HT-29 (cell line): ENCODE measurements at places on chromosomes 16 and 17.

- DNase-seq: peak; percentile 80
Measured at GRCh38 chr17:350706-351448, 1.7 kb downstream of the RPH3AL start.

DNA sequence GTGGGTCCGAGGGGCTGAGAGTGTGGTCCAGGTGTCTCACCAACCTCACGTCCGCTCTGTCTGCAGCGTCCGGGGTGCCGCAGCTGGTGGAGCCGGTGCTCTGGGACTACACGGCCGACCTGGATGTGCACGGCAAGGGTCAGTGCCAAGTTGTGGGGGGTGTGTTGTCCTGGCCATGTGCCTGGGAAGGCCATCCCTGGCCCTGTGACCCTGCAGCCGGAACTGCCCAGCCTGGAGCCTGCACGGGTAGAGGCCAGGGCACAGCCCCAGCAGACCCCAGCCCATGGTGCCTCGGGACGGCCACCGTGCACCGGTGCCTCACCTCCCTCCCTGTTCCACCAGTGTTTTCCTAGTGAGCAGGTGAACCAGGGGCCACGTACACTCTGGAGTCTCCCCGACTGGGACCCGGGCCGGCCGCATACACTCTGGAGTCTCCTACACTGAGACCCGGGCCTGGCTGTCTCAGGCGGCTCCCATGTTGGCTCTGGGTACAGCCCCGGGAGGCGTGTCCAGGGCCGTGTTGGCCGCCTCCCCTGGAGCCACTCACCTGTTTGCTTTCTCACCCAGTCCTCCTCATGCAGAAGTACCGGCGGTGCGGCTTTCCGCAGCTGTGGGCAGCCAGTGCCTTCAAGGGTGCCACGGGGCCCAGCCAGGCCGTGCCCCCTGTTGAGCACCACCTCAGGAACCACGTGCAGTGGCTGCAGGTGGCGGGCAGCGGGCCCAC, 13.8 kb downstream of the CYBC1 start:
- DNase-seq: no peak

- no peak for DNase-seq
Measured at GRCh38 chr17:17498606-17499301, 2.6 kb upstream of the RASD1 start.

GRCh38 chr17:61299517-61300513, 99.8 kb upstream of the TBX2 start:
- no peak for DNase-seq

DNA sequence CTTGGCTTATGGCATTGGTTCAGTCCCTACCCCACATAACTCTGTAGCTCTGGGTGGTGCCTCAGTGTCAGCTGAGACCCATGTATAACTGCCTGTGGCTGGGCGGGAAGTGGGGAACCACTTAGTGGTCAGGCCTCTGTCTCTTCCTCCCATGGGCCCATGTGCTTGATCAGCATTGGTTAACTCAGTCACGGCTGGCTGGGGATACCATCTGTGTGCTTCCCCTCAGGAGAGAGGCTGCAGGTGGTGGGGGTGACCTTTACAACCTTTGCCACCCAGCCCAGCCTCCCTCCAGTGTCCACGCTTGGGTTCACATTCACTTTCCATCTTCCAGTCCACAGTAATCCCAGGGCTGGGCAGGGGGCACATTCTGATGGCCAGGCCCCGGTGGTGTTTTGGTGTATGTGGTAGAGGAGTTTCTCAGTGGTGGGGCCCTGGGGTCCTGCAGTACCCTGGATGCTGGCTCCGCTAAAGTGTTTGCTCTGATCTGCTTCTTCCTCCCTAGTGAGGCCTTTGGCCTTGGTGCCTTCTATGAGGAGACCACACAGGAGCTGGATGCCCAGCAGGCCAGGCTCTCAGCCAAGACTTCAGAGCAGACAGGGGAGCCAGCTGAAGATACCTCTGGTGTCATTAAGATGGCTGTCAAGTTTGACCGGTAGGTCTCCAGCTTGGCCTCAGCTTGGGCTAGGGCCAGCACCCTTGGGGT, 10.2 kb upstream of the NFATC3 start:
- DNase-seq: no peak

DNA sequence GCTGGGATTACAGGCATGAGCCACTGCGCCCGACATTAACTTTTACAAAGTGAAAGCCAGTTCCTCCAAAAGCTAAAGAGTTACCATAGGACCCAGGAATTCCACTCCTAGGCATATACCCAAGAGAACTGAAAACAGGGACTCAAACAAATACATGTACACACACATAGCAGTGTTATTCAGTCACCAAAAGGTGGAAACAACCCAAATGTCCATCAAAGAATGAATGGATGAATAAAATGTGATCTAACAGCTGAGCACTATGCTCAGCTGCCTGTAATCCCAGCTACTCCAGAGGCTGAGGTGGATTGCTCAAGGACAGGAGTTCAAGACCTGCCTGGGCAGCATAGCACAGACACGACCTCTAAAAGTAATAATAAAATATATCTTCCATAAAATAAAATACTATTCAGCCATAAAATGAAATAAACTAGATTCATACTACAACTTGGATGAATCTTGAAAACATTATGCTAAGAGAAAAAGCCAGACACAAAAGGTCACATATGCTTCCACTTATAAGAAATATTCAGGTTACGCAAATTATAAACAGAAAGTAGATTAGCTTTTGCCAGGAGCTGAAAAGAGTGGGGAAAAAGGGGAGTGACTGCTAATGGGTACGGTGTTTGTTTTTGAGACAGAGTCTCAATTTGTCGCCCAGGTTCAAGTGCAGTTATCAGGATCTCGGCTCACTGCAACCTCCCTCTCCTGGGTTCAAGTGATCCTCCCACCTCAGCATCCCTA, 9.3 kb upstream of the USP7 start:
- DNase-seq: no peak

GRCh38 chr17:55152236-55152635, 112.5 kb upstream of the HLF start:
- DNase-seq: no peak

- DNase-seq: no peak
Measured at GRCh38 chr17:7403727-7403976, 245 bp downstream of the TMEM256 start.

GRCh38 chr16:11155284-11155806, 100.7 kb downstream of the SOCS1 start:
- no peak for DNase-seq

GRCh38 chr16:66116163-66117002, 250.1 kb upstream of the CDH5 start:
- no peak for DNase-seq

GRCh38 chr17:8991514-8992285, 26.2 kb upstream of the PIK3R5 start:
- DNase-seq: peak; percentile 19

DNA sequence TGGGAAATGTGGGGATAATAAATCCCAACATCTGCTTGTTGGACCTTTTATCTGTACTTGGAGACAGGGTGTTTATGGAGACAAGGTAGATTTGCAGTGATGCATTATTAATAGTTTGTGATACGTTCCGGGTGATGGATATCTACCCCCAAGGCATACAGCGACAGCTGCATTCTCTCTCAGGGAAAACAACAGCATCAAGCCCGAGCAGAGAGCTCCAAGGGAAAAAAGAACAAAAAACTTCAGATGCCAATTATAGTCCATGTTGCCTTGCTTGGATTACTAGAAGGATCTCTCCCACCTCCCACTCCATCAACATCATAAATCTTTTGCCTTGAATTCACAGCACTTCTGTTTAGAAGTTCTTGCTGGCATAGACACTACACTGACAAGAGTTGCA, 187.5 kb upstream of the CDH11 start:
- DNase-seq: no peak

GRCh38 chr17:49987681-49988441, 7.2 kb downstream of the DLX3 start:
- peak; percentile 38 for DNase-seq

- no peak for DNase-seq
Measured at GRCh38 chr16:68425498-68426346, 22.6 kb downstream of the SMPD3 start.

GRCh38 chr17:286571-286970, 66.0 kb downstream of the RPH3AL start:
- no peak for DNase-seq

DNA sequence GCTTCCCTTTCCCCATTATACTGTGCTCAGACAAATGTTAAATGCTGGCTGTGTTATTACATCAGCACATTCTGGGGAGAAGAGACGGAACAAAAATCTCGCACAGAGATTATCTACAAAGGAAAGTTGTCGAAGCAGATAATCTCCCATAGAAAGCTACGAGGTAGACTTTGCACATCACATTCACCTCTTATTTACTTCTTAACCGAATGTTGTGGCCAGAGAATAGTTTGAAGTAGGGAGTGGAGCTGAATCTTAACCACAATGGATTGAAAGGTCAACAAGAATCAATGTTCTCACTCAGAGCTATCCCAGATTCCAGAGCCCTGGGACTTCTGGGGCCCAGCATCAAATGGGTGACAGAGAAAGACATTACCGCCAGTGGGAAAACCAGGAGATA, 28.4 kb upstream of the LONP2 start:
- no peak for DNase-seq

GRCh38 chr16:49596068-49596467, 222.5 kb downstream of the C16orf78 start:
- no peak for DNase-seq

DNA sequence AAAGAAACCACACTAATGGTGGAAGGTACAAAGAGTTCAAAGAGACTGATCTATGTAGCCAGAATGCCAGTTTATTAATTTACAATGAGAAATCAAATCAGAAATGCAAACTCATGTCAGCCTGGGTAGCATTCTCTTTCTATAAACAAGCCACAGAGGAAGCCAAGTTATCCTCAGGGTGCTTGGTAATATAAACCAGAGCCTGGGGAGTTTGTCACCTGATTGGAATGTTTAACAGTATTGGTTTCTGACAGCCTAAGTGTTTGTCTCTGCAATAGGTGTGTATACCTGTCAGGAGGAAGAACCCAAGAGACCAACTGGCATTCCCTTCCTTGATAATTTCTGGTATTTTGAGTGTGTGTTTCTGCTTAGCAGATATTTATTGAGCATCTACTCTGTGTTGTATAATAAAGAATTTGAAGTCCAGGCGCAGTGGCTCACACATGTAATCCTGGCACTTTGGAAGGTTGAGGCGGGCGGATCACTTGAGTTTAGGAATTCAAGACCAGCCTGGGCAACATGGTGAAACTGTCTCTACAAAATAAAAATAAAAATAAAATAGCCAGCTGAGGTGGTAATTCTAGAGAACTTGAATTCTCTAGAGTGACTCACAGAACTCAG, 3.1 kb upstream of the C17orf58 start:
- peak; percentile 38 for DNase-seq

DNA sequence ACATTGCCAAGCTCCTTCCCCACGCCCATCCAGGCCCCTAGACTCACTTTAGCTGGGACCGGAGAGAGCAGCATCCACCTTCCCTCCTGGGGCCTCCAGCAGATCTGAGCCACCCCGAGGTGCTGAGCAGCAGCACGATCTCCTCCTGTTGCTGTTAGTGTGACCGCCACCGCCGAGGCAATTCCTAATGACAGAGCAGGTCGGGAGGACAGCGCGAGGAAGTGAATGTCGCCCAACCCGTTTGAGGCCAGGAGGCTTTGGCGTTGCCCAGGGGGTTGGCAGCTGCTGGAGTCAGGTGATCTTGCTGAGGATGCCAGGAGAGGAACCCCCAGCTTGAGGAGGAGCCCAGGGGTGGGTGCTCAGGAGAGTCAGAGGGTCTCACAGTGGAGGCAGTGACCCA, at the start of gene RNF222:
TSS of gene RNF222 (minus strand) at position 192 of the 400 bp plus-strand sequence. CDS start 4,366 bp downstream, outside the sequence.
- DNase-seq: peak; percentile 31

GRCh38 chr17:72126575-72127486, 6.0 kb downstream of the SOX9 start:
- DNase-seq: peak; percentile 67

DNA sequence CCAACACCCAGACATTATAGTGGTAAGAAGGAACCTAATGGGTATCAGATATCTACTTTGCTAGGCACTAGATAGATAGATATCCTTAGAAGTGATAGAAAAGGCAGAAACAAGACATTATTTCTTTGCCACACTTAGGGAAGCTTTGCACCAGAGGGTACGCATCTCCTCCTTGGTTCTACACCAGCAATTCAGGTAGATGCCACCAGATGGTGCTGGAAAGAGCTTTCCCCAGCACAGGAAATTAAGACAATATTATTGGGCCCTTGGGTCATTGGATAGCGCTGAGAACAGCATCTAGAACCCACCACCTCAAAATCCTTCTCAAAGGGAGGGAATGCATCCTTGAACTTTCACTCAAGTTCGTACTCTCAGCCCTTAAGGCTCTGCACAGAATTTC, 173.8 kb upstream of the CCL2 start:
- DNase-seq: peak; percentile 45

GRCh38 chr17:38676706-38677504, 2.1 kb upstream of the EPOP start:
- peak; percentile 99 for DNase-seq

DNA sequence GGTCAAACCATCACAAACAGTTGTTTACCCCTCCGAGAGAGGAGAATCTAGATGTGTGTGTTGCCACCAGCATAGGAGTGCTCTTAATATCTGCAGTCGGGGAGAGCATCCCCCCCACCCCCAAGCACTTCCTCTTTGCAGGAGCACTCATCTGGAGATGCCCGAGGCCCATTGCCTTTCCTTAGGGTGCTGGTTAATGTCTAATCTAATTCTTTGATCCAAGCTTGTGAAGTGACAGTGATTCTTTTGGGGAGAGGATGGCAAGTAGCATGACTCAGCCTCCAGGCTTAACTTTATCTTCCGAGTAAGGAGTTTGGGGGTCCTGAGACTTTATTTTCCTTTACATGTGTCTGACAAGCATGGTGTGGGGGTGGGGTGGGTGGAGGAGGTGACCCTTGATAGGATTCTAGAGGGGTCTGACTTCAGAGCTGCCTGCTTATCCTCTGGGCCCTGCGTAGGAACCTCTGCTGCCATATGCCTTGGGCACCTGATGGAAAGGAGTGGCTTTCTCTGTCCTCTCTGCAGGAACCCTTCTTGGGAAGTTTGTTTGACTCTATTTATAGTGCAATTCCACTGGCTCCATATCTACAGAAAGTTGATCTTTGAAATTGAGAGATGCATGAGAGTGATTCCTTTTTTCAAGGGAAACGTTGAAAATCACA, 207.1 kb downstream of the SPECC1 start:
- DNase-seq: no peak

DNA sequence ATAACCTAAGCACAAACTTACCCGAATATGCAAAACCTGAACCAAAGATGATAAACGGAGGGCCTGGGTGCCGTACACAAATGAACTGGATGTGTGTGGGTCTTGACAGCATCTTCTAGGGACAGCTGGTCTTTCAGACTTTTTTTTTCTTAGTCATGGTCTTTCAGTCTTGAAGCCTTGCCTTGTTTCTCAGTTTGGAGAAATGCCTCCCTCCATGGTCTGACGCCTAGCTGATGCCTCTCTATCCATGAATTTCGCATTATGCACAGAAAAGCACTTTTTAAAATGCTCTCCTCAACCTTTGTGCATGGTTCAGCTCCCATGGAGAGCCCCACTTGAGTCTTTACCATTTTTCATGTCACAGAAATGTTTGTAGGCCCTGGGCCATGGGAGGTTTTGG, 52.8 kb upstream of the LYRM9 start:
- DNase-seq: no peak

- DNase-seq: no peak
Measured at GRCh38 chr17:55023626-55024025, 55.1 kb downstream of the STXBP4 start.

- no peak for DNase-seq
Measured at GRCh38 chr16:86294535-86295196, 215.7 kb upstream of the FOXF1 start.
